Vagina (tissue), 2 donors: ENCODE measurements at places on chromosomes 5 and 9.

GRCh38 chr5:90638878-90639277 is 80.3 kb downstream of the ADGRV1 start:
- no peak for DNase-seq

GRCh38 chr9:127316586-127317323 is 52.2 kb downstream of the GARNL3 start:
- no peak for DNase-seq

DNA sequence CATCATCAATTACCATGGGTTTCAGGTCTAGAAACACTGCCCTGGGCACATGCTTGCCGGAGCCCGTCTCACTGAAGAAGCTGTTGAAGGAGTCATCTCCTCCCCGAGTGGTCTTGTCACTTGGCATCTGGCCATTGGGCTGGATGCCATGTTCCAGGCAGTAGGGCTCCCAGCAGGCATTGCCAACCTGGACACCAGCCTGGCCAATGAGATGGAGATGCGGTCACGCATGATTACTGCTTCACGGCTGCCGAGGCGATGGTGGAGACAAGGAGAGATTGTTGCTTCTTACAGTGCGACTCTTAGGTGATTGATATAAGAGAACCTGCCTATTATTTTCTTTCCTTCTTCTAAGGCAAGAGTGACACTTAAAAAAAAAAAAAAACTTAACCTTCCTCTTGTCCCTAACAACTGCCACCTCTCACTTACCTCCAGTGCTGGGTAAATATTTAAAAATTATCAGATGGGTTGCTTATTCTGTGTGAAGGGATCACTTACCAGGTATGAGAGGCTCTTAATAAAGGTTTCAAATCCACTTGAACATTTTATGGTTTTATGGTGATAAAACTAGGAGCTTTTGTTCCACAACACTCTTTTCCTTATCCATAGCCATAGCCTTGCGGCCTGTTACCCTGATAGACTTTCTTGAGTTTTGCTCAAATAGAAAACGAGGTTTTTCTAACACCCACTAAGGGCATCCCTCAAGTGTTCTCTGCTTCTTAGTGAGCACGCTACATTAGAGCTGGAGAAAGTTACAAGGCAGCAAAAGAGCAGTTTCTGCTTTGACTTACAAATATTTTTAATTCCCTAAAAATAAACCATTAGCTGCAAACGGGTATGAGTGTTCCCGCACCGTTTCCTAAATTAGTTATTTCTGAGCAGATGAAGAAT is 41.2 kb downstream of the NIM1K start:
- DNase-seq: no peak

- no peak for DNase-seq
Observed at GRCh38 chr5:150582241-150583109, 58.0 kb upstream of the SYNPO start.

DNA sequence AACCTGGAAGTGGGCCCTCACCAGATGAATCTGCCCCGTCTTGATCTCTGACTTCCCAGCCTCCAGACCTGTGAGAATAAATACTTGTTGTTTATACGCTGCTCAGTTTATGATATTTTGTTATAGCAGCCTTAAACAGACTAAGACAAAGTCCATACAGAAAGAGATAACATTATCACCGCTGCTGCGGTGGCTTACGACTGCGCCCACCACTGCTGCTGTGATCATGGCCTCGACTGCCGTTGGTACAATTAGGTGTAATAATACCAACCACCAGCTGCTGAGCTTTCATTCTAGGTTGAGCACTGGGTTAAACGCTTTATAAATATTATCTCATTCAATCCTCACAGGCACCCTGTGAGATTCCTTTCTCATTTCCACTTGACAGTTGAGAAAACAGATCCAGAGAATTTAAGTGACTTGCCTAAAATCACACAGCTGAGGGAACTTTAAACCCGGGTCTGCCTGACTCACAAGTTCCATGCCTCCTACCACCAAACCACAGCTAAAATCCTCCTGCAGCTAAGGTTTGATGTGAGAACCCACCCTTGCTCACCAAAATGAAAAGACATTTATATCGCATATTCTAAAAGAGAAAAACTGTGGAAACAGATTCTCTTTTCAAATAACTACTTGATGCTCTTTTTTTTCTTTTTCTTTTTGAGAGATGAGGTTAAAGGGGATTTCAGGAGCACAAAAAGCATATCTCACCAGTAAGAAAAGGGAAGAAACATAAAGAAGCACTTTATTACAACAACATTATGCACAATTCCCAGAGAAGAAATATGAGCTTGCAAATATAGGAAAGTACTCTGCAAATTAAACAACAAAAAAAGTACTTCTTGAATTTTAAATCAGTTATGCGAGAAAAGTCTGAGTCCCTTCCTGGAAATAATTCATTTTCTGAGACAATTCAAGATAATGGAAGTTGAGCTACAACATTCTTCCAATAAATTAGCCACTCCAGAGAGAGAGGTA is 23.9 kb downstream of the GOLM1 start:
- DNase-seq: peak; percentile 1

DNA sequence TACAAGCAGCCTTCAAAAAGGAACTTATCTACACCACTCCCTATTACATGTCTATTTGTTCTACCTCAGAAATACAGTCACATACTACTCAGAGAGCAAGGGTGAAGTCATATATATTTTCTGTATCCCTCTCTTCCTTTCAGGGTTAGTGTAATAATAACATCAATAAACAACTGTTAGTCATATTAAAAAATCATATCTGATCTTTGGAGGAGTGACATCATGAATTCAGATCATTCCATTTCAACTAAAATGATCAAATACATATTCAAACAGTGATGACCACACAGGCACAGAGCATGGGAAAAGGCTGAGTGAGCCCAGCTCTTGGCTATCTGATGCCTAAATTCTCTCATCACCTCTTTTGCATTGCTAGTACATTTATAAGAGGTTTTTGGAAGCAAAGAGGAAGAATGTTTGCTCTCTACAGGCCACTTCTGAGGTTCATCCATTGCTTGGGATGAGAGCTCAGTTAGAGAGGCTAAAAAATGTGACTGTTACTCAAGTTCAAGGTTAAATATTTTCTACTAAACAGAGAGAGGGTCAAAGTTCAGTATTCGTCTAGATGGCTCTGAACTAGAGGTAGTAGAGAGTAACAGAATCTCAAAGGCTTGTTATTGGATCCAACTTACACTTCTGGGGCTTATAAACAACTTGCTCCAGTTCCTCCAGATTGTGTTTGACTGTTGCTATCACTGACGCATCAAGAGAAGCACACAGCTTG is 39.0 kb downstream of the RIGI start:
- DNase-seq: no peak

DNA sequence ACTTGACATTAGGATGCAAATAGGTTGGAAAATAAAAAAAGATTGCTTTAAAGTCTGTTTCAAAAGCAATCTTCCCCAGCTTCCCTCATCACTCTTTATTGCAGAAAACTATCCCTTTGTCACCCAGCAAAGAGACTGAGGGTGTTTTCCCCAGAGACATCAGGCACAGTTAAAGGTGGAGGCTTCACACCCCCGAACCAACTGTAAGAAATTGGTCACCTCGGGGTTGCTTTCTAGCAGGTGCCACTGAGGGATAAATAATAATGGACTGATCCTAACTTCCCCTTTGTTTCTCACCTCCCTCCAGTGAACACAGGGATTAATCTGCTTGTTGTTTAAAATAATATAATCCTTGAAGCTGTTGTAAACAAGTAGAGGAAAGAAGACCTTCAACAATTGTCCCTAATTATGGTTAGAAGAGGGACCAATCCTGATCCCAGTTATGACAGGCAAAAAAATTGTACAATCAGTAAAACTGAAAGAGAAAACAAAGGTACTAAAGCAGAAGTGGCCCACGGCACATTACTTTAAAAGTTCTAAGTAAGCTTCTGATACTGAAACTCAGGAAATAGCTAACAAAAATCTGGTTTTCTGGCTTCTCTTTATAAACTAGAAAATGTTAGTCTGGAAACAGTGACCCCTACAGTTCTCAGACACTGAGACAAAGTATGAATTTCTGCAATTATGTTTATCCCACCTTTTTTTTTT is 6.6 kb upstream of the PCSK1 start:
- DNase-seq: no peak
